NCI-H1930 (cell line): ENCODE measurements at places on chromosomes 1 and 21.

DNA sequence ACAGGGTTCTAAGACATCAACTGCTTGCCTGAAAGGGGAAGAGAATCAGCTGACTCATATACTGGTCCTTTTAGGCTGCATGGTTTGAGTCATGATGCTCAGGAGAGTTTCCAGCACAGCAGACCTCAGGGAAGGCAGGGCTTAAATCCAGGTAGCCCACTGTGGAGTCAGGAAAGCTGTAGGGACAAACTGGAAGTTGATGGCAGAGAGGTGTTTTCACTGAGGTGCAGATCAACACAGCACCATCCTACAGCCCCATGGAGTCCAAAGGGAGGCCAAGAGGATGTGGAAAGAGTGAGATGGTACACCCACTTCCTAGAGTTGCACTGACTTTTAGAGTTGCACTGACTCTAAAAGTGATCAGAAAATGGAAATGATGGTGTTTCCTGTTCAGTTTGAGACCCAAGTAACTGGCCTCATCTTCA is 252.4 kb upstream of the DUSP10 start:
- no peak for DNase-seq

DNA sequence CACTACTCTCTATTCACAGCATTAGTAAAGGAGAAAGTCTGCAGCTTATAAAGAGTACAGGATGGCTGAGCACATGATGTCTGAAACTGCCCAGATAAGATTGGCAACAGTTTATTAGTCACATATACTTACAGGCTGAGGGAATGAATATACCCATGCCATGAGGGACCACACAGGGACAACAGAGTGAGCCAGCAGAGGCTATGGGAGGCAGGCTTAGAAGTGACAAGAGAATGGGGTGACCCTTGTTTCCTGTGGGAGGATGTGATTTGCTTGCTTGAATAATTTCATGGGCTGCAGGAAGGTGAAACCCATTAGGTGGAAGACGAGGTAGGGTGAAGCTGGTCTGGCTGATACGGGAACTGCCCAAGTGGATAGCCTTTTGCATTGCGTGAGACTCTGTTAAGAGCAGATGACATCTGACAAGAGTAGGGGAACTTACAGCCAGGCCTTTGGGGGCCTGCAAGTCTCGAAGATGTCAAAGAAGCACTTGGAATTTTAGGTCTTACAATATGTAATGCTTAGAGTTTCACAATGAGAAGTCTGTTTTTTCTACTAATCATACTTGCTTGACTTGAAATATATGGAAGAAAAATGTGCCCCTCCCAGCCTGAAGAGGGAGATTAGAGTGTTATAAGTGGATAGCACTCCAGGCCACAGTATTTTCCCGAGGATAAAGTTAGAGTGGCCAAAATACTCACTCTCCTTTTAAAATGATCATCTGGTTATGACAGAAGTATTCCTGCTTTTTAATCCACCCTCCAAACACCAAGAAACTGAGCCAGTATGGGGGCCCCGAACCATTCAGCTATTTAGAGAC is 34.6 kb upstream of the TNFSF4 start:
- DNase-seq, result no peak

GRCh38 chr1:91070298-91070697 is 48.5 kb upstream of the ZNF644 start:
- no peak for DNase-seq

- DNase-seq, result no peak
Measured at GRCh38 chr1:62012836-62013235, 181.8 kb upstream of the L1TD1 start.

DNA sequence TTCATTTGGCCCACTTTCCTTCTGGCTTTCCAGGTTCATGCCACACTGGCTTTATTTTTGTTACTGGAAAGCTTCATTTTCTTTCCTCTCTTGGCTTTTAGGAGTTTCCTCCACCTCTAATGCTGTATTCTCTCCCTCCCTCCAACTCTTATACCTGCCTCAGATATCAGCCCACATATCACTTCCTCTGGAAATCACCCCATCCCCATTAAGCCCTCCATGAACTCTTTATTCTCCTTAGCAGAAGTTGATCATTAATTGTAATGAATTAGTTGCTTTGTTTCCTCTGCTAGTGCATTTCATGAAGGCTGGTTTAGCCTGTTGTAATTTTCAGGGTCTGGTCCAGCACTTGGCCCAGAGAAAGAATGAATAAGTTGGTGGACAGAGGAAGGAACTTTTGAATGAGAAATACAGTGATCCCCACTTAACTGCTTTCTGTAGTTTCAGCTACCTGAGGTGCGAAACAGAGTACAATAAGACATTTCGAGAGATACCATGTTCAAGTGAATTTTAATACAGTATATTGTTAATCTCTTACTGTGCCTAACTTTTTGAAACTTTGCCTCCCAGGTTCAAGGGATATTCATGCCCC is 1.7 kb downstream of the SOAT1 start:
- no peak for DNase-seq

DNA sequence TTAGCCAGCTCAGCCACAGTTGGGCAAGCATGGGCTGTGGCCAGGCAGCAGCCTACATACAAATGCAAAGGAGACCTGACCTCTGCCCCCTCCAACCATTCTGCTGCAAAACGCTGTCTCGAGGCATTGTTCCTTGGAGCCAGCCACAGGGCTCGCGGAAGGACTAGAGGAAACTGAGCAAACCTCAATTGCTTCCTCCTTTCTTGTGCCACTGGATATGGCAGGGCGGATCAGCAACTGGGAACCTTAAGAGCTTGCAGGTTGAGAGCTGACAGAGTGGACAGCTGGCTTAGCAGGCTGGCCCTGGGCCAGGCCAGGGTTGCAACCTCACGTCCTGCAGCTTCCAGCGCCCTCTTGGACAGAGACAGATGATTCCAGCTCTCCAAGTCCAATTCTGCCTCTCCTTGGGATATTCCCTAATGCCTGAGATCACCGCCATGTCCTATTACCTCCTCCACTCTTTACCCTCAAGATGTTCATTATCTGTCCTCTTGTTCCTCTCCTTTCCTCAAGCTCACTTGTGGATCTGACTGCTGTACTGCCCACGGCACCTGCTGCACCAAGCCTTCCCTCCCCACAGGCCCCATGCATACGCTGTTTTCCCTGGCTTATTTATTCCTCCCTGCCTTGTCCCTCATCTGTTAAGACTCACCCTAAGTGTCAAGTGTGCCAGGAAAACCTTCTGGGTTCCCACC is 67.5 kb downstream of the SDC3 start:
- no peak for DNase-seq

DNA sequence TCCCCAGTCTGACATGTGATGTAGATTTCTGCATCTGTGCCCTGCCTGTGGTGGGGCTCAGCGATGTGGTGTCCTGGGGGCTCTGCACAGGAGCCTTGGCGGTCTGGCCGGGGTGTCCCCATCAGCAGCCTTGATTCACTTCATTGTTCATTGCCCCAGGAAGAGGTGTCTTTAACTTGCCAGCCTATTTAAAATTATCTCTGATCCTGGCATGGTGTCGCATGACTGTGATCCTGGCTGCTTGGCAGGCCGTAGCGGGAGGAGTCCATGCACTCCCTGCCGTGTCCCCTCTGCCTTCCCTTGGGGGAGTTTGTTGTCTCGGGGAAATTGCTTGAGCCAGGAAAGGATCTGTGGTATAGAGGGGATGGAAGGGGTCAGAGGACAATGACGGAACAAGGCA is 59.9 kb downstream of the TRIM11 start:
- DNase-seq, result no peak
